GF-D8 (cell line): ENCODE measurements at places on chromosomes 1 and 21.
A peak's percentile ranks its signal among the peaks of the same experiment; 100 is the strongest.

DNA sequence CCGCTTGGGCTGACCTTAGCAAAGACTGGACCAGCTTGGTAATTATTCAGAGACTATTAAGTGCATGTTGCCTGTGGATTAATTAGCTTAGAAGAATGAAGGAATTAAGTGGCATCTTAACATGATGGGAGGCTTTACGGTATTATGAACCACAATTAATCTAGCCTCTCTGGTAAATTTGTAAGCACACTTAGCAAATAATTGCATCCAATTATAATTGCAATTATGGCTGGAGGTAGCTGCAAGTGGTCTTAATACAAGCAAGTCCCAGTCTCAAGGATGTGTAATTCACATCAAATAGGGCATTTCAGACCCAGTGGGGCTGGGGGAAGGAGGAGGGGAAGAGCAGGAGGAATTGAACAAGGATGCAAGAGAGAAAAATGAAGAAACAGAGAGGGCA, 151.6 kb downstream of the CNIH3 start:
- no peak for DNase-seq

- DNase-seq: no peak
Observed at GRCh38 chr1:200922406-200922805, 27.7 kb downstream of the INAVA start.

GRCh38 chr1:54109129-54110090, 43.4 kb downstream of the CDCP2 start:
- DNase-seq: no peak

- DNase-seq: no peak
Observed at GRCh38 chr1:172999349-172999748, 51.4 kb downstream of the TNFSF18 start.

DNA sequence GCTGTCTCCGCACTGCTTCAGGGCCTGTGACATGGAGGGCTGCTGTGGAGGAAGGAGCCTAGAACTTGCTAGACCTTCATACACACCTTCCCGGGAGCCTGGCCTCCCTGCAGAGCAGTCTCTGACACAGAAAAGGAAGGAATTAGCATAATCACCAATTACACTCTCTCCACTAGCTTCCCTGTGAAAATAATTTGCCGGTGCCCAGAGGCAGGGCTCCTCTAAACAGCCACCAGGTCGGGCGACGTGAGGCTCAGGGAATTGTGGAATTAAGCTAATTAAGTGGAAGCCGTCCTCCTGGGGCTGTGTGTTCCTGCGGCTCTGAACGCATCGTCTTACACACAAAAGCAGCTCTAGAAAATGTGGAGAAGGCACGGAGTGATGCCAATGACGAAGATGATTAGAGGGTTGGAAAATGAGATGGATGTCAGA, 82.6 kb downstream of the NENF start:
- DNase-seq: no peak

DNA sequence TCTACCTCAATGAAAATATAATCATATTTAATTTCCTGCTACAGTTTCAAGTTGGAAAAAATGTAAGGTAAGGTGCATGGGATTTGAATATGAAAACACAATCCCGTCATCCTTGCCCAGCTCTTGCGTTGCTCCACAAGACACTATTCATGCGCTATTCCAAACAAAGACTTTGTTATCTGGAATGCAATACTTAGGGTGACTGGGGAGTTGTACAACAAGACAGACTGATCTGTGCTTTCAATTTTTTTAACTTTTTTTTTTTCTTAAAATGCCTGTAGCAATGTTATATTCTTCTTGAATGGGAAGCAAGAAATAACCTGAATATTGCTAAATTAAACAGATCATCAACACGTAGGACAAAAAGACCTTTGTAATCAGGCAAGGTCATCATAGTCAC, 1077.2 kb downstream of the TTLL7 start:
- DNase-seq: no peak

DNA sequence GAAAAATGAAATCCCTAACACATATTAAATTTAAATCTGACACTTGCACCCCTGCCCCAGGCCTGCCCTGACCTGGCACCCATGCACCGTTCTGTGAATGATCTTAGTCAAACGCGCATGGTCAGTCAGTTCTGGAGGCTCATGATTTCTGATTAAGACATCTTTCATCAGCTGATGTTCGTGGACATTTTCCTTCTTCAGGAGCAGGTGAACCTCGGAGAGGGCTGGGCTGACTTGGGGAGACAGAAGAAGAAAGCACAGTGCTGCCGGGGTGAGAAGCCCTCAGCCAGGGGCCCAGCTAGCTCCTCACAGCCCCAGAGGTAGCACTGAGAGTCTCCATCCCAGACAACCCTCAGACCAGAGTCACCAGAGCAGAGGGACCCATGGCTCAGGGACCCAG, 134.5 kb upstream of the AJAP1 start:
- no peak for DNase-seq

DNA sequence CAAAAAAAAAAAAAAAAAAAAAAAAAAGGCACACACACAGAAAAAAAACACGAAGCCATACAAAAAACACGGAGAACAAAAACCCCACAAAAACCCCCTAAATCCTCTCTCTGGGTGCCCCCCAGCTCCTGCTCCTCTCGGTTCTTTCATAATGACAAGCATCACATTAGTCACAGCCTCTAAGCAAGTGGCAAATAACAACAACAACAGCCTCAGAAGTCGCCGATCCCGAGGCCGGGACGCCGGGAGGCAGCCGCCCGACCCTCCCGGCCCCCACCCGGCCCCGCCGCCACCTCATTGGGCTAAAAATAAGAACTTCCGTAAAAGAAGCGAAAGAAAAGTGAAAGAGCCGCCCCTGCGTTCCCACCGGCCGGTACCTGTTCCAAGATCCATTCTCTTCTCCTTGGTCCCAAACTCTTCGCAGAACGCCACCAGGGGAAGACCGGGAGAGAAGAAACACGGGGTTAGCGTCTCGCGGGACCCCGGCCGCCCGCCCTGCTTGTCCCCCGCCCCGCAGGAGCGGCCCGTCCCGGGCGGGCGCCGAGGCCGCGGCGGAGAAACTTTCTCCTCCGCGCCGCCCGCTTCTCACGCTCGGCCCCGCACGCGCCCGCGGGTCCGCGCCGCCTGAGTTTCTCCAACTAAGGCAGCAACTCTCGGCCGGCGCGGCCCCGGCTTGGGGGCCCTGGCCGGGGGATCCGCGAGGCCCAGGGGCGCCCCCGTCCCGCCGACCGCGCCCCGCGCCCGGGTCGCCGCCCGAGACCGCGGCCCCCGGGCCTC, 102.8 kb downstream of the CASZ1 start:
- peak; percentile 23 for DNase-seq

GRCh38 chr1:60255565-60255964, 182.0 kb upstream of the C1orf87 start:
- no peak for DNase-seq

- DNase-seq: no peak
Observed at GRCh38 chr1:220331318-220331717, 59.1 kb upstream of the RAB3GAP2 start.

GRCh38 chr1:47687631-47688460, 250.0 kb downstream of the FOXD2 start:
- no peak for DNase-seq

DNA sequence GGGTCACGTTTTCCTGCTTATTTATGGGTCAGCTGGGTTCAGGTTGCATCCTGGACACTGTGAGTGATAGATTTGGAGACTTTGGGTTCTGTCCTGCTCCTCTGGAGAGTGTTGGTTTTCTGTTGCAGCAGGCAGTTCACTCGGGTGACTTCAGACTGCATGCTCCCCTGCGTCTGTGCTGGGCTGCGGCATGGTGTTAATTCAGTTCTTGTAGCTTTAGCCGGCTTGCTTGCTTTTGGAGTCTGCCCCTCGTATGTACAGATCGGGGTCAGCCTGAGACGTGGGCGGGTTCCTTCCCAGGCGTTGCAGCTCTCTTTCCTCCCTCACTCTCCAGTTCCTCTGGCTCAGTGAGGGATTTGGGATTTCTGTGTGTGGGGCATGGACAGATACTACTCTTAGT, 38.0 kb downstream of the PCNT start:
- no peak for DNase-seq

GRCh38 chr1:204634260-204634910, 51.2 kb downstream of the LRRN2 start:
- DNase-seq: no peak

GRCh38 chr1:82483146-82483545, 682.4 kb downstream of the ADGRL2 start:
- DNase-seq: no peak

GRCh38 chr21:41622831-41623548, 115.0 kb upstream of the TMPRSS2 start:
- DNase-seq: no peak

GRCh38 chr21:31538816-31539215, 120.7 kb upstream of the SOD1 start:
- DNase-seq: no peak

- no peak for DNase-seq
Observed at GRCh38 chr1:237126180-237126579, 84.2 kb downstream of the RYR2 start.

DNA sequence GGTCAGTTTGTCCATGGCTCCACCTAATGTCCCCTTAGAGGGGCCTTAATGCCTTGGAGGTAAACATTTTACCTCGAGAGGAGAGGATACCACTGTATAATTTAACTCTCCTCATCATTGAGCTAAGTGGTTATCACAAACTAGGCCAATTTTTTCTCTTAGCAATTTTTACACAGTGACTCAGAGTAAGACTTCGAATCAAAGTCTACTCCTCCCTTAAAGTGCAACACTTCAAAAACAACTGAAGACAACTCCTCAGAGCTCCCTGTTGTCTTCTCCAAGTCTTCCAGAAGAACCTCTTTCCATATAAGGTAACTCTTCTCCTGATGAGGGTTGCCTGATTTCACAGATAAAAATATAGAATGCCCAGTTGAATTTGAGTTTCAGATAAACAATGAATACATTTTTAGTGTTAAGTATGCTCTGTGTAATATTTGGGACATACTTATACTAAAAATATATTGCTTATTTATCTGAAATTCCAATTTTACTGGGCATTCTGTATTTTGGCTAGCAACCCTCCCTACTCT, 4.9 kb upstream of the PTGFRN start:
- no peak for DNase-seq

GRCh38 chr1:158053276-158053675, 59.8 kb downstream of the KIRREL1 start:
- DNase-seq: no peak

DNA sequence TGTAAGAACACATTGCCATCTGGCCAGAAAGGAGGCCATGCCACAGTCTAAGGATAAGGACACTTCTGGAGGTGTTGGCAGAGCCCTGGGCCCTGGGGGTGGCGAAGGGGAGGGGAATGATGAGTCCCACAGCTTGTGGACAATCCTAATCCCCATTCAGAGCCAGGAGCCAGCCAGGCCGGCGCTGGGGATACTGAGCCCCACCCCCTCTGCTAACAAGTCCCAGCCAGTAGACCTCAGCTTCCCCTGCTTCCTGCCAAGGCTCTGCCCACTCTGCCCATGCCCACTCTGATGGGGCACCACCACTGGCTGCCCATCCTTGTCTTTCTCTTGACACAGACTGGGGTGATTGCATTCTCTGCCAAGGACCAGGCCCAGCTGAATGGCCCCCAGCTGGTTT, 71.9 kb downstream of the NAV1 start:
- DNase-seq: no peak

GRCh38 chr1:175784831-175785230, 41.4 kb upstream of the TNR start:
- DNase-seq: no peak

GRCh38 chr1:21700094-21700493, 30.9 kb upstream of the RAP1GAP start:
- DNase-seq: no peak

DNA sequence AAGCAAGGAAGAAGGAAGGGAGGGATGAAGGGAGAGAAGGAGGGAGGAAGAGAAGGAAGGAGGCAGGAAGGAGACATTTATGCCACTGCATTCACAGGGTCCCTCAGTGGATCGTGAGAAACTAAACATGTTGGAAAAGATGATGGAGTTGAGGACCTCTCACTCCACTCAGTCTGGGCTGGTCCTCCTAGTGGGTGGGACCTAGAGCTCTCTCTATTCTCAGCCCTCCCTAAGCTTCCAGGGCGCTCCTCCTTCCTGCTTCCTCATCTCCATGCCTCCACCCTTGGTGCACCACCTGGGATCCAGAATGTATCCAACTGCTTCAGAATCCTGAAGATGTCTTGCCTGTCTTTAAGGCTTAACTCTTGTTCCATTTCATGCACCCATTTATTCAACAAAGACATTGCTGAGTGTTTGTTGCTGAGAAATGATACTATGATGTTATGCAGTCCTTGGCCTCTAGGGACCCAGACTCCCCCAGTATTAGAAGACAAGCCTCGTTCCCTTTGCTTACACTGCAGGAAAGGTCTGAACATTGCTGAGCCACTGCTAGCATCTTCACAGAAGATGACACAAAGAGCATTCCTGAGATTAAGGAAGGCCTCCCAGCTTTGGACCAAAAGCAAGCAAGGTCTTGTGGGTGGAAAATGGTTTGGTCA, 88.5 kb downstream of the BEND5 start:
- DNase-seq: no peak

DNA sequence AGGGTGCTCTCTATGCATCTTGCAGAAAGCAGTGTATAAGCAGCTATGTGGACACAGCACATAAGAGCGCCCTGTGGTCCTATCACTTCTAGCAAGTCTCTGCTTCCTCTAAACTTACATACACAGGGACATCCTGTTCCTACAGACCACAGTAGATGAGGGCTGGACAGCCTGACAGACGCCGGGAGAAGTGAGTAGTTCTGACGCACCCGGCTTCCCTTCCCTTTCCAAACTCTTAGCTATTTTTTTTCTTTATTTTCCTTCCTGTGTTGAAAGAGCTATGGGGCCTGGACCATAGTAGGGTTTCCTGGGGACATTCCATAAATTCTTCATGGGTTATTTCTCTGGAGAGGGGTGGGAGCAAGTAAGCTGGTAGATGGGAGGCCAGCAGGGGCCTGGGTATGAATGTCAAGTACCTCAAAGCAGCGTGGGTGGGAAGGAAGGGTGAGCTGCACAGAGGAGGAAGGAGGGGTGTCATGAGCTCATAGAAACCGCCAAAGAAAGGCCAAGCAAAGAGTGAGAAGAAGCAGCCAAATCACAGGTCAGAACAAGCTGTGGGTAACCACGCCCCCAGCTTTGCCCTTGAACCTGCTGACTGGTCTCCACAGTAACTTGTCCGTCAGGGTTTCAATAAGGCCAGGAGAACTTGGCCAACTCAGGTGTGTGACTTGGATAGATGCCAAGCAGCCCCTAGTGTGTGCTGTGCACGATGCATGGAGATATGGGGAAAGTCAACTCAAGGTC, 36.6 kb downstream of the PLXNA2 start:
- DNase-seq: no peak

DNA sequence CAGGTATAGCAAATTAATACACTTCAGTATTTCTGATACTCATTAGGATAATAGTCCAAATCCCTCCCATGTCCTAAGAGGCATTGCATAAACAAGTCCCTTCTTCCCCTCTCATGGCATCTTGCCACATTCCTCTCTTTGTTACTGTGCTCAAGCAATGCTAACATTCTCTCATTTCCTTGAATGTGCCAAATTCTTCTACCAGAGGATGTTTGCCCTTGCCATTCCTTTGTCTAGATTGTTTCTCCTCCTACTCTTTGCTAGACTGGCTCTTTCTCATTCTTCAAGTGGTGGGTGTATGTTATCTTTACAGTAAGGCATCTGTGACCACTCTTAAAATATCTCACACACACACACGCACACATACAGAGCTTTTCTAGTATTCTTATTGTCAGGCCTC, 621.0 kb upstream of the CXADR start:
- no peak for DNase-seq

- no peak for DNase-seq
Observed at GRCh38 chr1:204094313-204094729, 21.4 kb downstream of the SOX13 start.
